Mesangial cell (primary cell): ENCODE measurements at places on chromosomes 6 and 20. TPM values are rescaled to one million over a fixed set of nuclear protein-coding genes. Genes with fewer than 3 reads are reported as not detected.

The STMND1 gene
- not detected in 2 replicates for total RNA-seq

The ATXN1 gene
- 10.9 and 22.2 TPM in 2 replicates for total RNA-seq

The RFX6 gene
- not detected in 2 replicates for total RNA-seq

The PABPC1L gene
- total RNA-seq: 3.6 and 12.9 TPM in 2 replicates

The FAM83D gene
- total RNA-seq: 3.7 and 76.1 TPM in 2 replicates

The SIGLEC1 gene
- total RNA-seq: not detected in 2 replicates

The SLC25A27 gene
- total RNA-seq: 1.3 and 2.5 TPM in 2 replicates

The RBL1 gene
- total RNA-seq: 1.3 and 9.3 TPM in 2 replicates

The EYA4 gene
- total RNA-seq: 0.16 and 1.5 TPM in 2 replicates

The CCHCR1 gene
- 20.0 and 26.2 TPM in 2 replicates for total RNA-seq
